ENCODE measurements at places on chromosomes 2 and 18.

GRCh38 chr2:16318474-16319195, 347.0 kb downstream of the CYRIA start:
- DNase-seq = no peak

GRCh38 chr2:62175728-62176127, 20.2 kb upstream of the B3GNT2 start:
- no peak for DNase-seq

DNA sequence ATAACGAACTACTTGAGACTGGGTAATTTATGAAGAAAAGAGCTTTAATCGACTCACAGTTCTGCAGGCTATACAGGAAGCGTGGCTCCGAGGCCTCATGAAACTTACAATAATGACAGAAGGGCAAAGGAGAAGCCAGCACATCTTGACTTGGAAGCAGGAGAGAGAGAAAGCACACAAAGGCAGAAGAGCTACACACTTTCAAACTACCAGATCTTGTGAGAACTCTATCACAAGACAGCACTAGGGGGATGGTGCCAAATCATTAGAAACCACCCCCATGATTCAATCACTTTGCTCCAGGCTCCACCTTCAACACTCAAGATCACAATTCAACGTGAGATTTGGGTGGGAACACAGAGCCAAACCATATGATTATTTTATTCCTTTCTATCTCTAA, 655.9 kb upstream of the SYT4 start:
- no peak for DNase-seq

DNA sequence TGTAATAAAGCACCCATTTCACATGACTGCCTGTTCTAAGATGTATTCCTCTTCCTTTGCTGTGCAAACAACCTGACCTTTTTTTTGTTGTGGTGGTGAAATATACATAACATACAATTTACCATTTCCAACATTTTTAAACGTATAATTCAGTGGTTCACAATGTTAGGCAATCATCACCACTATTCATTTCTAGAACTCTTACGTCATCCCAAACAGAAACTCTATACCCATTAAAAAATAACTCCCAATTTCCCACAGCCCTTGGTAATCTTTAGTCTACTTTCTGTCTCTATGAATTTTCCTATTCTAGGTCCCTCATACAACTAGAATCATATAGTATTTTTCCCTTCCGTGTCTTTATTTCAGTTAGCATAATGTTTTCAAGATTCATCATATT, 36.7 kb downstream of the RND3 start:
- no peak for DNase-seq

- DNase-seq = peak; percentile 82
These were observed 35.4 kb downstream of the MYL12B start for GRCh38 chr18:3297025-3297984.

GRCh38 chr18:8811115-8811514, 105.8 kb downstream of the MTCL1 start:
- DNase-seq = no peak

GRCh38 chr2:11257078-11257477, 87.4 kb downstream of the ROCK2 start:
- DNase-seq = no peak

- no peak for DNase-seq
These were observed 121.5 kb downstream of the WDSUB1 start for GRCh38 chr2:159165048-159165447.

DNA sequence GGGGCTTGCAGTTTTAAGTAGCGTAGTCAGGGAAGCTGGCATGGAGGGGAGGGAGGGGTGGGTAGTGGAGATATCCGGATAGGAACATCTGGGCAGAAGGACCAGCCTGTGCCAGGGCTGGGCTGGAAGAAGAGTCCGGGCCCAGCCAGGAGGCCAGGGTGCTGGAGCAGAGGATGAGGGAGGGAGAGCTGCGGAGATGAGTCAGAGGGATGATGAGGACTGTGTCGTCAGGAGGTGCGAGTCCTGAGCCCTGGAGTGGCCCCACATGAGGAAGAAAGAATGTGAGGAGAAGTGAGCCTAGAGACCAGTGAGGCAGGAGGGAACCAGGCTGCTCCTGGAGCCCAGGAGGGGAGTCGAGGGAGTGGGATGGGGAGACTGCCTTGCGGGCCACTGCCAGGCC, 82.4 kb downstream of the CTIF start:
- no peak for DNase-seq

- no peak for DNase-seq
These were observed 17.1 kb upstream of the IL1R2 start for GRCh38 chr2:101974663-101975062.

- DNase-seq = no peak
These were observed 36.5 kb downstream of the SLC8A1 start for GRCh38 chr2:40415391-40415790.

DNA sequence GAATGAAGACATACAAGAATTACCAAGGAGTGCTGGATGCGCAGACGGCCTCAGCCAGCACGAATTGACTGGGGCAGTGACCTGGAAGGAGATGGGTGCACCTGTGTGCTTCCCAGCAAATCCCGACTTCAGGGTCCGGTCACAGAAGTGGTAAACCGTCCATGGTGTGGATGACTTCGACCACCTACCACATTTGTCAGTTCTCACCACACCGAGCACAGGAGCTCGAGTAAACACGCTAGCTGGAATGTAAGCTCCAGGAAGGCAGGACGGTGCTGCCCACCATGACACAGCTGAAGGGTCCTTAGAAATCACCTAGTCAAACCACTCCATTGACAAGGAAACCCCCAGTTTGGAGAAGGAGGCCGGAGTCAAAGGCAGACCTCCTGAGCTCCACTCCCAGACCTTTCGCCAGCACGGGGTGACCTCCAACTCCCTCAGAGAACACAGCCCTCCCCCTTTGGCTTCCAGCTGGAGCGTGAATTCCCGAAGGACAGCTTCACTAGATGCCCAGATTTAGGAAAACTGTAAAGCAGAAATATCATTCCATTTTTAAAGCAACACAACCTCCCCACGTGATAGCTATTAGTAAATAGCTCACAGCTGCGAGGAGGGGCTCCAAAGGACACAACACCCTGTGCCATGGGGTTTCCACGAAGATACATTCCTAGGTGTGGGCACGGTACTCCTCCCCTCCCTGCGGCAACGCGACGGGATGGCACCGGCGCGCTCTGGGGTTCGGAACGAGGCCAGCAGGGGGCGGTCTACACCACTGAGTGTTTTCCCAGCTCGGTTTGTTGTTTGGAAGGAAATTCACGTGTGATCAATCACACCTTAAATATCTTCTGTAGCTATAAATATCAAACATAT, 34.1 kb upstream of the GNAL start:
- peak; percentile 24 for DNase-seq

DNA sequence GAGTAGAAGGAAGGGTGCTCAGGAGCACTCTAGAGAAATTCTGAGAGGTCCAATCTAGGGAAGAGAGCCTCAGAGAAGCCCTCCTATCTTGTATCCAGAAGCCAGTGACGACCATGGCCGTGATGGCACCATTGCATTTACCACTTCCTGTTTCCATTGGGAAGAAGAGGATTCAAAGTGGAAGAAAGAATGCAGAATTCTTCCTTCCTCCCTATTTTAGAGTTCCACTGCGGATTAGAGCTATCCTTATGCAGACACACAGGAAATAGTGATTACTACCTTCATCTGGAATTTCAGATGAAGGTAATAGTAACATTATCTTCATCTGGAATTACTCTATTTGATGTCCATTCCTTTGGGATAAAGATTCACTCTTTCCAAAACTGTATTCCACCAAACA, 45.6 kb upstream of the PCBP1 start:
- DNase-seq = no peak

DNA sequence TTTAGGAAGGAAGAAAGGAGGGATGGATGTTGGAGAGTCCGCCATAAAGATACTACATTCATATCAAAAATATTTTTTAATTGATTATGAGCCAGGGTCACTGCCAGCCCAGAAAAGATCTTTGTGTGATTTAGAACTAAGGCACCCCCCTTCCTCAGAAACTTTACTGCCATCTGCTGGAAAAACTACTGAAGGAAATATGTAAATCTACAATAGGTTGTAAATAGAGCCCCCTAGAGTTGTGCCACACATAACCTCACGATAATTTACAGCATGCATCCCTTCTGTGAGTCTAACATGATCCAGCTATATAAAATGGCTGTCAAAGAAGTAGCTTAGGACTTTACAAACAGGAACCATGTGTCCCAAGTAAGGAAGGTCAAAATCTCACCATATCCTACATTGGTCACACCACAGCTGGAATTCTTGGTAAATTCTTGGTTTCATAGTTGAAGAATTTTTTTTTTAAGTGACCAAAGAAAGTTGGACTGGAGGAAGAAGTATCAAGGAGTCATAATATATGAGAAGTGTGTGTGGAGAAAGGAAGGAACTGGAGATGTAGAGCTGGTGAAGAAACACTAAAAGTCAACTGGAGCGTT, 152.5 kb downstream of the CYP26B1 start:
- DNase-seq = no peak

- no peak for DNase-seq
These were observed 1.9 kb downstream of the MCFD2 start for GRCh38 chr2:46913471-46914381.

- DNase-seq = no peak
These were observed 483.4 kb downstream of the RNF144A start for GRCh38 chr2:7400628-7401027.

DNA sequence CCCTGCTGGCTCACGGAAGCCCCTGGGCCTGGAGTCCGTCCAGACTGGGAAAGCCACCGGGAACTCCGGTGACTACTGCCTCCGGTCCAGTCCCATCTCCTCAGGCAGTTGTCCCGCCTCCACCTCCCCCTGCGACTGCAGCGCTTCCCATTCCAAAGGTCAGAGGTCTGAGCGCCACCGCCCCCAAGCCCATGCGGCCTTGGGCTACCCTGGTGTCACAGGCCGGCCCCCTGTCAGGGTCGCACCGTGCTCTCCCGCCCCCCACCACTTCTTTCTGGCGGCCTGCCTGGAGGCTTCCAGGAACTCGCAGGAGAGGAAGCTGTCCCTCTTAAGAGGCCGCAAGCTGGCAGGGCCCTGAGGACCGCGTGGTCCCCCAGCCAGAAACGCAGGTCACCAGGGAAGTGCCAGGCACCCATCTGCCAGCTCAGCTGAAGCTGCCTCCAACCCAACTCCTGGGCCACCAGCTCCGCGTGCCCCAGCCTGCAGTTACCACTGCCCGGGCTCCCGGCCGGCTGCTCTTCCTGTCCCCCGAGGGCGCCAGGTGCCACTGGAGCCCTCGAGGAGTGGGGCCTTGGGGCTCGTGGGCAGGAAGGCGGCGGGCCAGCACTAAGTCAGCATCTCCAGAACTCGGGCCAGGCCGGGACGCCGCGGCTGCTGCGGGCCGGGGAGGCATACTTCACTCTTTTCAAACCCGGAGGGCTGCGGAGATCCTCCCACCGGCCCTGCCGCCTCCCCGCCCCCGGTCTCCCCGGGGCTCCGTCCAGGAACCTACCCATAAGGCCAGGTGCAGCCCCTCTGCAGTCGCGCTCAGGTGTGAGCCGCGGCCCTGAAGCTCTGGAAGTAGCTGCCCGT, 83.3 kb upstream of the POMC start:
- peak; percentile 46 for DNase-seq

Measured in activated B cell treated with CpG ODN at 0.5 μM for 24 hours (primary cell).